ENCODE measurements at places on chromosomes 6 and 20.
A peak's percentile ranks its signal among the peaks of the same experiment; 100 is the strongest.

GRCh38 chr6:71299541-71300470, 11.2 kb downstream of the OGFRL1 start:
- H3K27ac ChIP-seq = no peak overlapping the region
- H3K27me3 ChIP-seq = no peaks in the 10 kb centered on the region
- no peaks in the 10 kb centered on the region for H3K4me1 ChIP-seq
- DNase-seq = no peak
- H3K4me3 ChIP-seq = no peak overlapping the region

- no peaks in the 10 kb centered on the region for H3K36me3 ChIP-seq
- no peak for DNase-seq
- H3K4me3 ChIP-seq = no peak overlapping the region
- peaks cover 24% of the 10 kb centered on the region for H3K4me1 ChIP-seq
- no peaks in the 10 kb centered on the region for H3K27me3 ChIP-seq
These were observed 84.9 kb upstream of the ASF1A start for GRCh38 chr6:118808793-118809638.

GRCh38 chr6:5094327-5094726, 9.2 kb downstream of the PPP1R3G start:
- H3K27ac ChIP-seq = no peak overlapping the region
- H3K4me1 ChIP-seq = peaks cover 24% of the 10 kb centered on the region
- H3K4me3 ChIP-seq = no peak overlapping the region
- no peak for DNase-seq

- H3K27ac ChIP-seq = peak overlapping the region; percentile 46
- H3K4me1 ChIP-seq = peaks cover 2% of the 10 kb centered on the region
- DNase-seq = no peak
- H3K27me3 ChIP-seq = peaks cover 4% of the 10 kb centered on the region
These were observed 218.2 kb downstream of the OR2B2 start for GRCh38 chr6:27693766-27694546.
